NCI-H187 treated with DMSO at 0.1 percent for 48 hours (cell line): ENCODE measurements at places on chromosomes 7 and 10.

- DNase-seq, result no peak
Measured at GRCh38 chr7:95229301-95229700, 95.0 kb downstream of the PON1 start.

DNA sequence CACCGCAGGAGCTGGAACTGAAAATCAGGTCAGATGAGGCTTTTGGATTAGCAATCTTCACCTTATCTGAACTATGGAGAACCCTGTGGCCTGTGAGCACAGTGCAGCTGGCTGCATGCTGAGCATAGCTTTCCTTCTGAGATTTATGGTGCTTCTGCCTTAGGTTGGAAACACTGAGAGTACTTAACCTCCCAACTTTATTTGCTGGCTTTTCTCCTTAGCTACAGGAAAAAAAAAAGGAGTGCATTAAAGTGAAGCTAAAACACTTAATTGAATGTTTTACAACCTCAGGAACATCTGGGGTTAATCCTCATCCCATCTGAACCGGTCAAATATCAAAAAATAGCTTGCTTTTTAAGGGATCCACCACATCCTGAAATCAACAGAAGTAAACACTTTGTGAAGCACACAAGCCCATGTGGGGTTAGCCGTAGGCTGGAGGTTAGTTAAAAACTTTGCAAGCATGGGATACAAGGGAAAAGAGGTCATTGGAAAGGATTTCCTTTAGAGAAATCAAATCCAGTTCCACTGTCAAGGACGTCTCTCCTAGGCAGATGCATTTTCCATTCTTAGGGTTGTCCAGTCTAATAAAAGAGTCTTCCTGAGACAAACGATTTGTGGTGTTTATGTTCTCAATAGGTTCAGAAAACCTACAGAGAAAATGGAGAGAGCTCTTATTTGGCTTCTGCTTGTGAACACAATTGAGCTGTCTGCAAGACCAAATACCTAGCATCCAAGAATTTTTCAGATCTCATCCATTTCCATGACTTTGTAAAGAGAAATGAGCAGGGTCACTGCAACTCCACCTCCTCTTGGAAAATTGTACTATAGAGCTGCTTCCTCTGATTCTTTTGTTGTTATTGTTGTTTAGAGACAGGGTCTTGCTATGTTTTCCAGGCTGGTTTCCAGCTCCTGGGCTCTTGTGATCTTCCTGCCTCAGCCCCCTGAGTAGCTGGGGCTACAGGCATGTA lies 470.4 kb upstream of the IGFBP3 start:
- DNase-seq, result no peak

DNA sequence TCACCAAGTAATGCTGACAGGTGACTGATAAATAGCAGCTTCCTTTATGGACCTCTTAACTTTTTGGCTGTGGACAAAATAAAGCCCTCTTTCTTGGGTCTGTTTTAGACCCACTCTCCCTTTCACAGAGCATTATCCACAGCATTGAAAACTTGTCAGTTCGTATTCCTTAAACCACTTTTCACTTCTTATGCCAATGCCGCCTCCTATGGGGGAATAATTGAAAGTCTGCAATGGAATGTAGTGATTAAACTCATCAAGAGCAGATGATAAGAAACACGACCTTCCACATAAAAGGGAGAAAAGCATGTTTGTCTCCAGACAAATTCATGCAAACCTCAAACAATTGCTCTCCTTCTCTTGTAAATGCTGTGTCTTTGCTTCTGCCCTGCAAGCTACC lies 153.4 kb downstream of the SORCS1 start:
- no peak for DNase-seq

GRCh38 chr10:26457088-26457487 lies 18.9 kb downstream of the APBB1IP start:
- DNase-seq, result no peak

GRCh38 chr10:87093632-87094372 lies 841 bp downstream of the GLUD1 start:
- DNase-seq, result no peak

DNA sequence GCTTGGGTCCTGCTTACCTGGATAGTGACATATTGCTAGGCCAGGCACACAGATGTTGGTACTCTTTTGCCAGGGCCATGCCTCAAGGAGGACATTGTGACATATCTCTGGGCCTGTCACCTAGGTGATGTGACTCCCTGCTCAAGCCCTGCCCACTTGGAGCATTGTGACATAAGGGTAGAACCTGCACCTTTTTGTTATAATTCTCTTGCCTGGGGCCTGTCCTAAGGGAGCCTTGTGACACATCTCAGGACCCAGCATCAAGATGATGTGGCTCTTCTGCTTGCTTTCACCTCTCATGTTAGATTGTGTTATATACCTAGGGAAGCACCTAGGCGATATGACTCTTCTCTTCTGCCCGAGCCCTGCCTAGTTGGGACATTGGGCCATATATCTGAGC lies 57.4 kb downstream of the ZNF736 start:
- DNase-seq, result no peak

- peak; percentile 4 for DNase-seq
Measured at GRCh38 chr7:32890010-32890792, 1.4 kb downstream of the KBTBD2 start.

GRCh38 chr7:76054123-76055120 lies 6.5 kb downstream of the MDH2 start:
- DNase-seq, result no peak

- no peak for DNase-seq
Measured at GRCh38 chr10:113965077-113965476, 78.6 kb upstream of the ADRB1 start.

GRCh38 chr7:154231732-154232131 lies 179.5 kb downstream of the DPP6 start:
- DNase-seq, result no peak

DNA sequence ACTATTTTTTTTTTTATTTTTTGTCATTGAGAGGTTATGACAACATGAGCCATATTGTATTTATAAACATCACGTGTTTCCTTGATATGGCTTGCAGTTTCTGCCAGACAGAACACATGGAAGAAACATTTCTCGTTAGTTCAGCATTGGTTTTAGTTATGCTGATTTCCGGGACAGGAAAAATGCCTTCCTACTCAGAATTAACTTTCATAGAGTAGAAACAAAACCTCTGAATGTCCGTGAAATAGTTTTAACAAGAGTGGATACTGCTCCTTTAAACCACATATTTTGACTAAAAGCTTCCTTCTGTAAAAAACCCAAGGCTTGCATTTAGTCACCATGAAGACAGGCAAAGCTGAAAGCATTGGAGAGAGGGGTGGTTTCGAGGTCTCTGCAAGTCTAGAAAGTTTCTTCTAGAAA lies 240.4 kb downstream of the KIAA1217 start:
- DNase-seq, result no peak

GRCh38 chr10:18651324-18652007 lies at the start of gene NSUN6:
TSS of gene NSUN6 (minus strand) at chr10:18651587. CDS start at chr10:18651203, 384 bp downstream.
- DNase-seq, result no peak

GRCh38 chr7:158399762-158400161 lies 187.9 kb downstream of the PTPRN2 start:
- no peak for DNase-seq

- DNase-seq, result no peak
Measured at GRCh38 chr10:117334926-117335325, 40.3 kb downstream of the PDZD8 start.

DNA sequence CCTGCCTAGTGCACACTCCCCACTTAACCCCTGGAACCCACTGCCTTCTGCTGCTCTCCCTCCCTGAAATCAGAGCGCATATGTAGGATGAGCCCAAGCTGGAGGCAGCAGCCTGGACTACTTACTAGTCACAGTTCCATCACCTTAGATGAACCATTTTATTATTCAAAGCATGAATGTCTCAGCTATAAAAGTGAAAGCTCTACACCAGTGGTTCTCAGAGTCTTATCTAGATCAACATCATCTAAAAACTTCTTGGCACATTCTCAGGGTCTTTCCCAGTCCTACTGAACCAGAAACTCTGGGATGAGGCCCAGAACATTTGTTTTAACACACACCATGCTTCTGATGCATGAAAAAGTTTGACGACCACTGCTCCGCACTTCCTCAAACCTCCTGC lies 100.3 kb upstream of the ANK3 start:
- DNase-seq, result no peak
